ENCODE measurements at places on chromosomes 1 and 21.
A peak's percentile ranks its signal among the peaks of the same experiment; 100 is the strongest.

- no peak for DNase-seq
These were observed 32.9 kb downstream of the STYXL2 start for GRCh38 chr1:167126811-167127210.

DNA sequence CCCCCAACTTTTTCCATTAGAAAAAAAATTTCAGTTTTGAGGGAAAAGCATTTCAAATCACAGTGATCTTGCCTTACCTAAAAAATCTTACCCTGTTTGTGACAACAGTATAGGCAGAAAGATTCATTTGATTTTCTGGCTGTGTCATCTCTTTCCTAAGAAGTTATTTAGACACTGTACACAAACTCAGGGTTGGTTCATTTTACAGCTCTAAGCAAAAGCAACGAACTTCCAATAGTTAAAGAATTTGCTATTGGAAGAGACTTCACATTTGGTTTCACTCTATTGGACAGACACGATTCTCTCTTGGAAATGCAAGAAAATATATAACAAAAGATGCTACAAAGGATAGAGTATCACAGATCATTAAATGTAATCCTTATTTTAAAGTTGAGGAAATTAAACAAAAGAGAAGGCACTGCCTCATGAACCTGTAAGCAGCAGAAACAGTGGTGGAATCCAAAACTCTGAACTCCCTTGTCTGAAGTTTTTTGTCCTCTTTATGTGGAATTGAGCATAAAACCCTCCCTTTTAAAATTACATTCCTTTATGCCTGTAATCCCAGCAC lies 20.8 kb downstream of the EYA3 start:
- DNase-seq: no peak

DNA sequence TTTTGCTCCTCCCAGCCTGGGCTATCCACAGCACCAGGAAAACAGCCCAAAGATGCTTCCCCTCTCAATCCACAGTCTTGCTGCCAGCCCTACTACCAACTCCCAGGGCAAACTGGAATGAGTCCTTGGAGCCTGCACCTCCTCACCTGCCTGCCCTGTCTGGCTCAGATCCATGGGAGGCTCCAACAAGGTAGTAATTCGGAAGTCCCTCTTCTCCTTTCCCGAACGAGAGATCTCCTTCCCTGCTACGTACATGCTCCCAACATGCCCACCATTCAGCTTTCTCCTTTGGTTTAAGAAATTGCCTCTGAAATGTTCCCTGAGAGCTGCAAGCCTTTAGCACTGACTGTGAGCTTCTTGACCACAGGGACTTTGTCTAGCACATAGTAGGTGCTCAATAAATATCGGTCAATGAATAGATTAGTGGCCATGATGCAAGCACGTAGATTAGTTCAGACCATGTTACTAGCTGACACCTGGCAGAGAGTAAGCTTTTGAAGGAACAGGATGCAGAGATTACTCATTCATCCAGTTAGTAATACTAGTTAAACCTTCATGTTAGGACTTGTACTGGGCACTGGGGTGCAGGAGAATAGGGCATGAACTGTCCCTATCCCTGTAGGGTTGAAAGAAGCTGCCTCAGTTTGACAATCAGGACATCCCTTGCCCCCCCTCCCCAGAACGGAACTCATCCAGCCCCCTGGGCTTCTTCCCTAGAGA lies 80.1 kb downstream of the DISP3 start:
- no peak for DNase-seq

DNA sequence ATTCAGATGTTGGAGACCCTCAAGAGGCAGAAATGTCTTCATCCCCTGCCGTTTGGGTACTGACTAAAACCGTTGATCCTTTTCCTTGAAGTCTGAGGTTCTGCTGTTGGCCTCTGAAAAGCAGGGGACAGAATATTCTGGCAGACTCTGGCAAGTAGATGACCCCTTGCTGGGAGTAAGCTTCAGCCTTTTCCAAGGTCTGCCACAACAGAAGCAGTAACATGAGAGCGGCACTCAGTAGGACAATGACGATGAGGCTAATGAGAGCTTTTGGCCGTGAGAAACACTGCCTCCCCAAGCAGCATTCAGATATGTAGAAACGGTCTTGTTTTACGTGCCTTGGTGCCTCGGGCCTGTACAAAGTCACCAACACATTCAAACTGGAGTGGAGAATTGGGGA lies 143.7 kb downstream of the ST6GALNAC5 start:
- DNase-seq: no peak

DNA sequence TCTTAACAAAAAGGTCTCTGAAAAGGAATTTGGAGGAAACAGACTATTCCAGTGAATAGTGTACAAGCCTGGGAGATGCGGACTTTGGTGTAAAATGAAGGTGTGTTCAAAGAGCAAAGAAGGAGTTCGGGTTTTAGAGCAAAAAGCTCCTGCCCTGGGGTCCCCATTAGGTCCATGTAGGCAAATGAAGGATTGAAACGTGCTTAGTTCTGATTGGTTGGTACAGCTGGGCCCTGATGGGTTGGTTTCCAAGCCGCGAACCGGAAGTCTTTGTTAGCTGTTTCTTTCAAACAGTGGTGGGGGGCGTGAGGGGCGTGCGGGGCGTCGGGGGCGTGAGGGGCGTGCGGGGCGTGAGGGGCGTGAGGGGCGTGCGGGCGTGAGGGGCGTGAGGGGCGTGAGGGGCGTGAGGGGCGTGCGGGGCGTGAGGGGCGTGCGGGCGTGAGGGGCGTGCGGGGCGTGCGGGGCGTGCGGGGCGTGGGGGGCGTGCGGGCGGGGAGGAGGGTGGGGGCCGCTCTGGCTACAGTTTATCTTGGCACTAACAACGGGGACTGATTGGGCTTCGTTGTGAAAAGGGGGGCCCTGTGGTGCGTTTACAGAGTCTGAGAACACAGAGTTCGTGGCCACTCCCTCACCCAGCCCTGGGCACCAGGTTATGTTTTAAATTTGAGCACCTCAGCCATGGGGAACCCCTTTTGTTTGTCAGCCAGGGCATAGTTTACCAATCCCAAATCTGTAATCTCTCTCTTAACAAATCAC lies 29.4 kb downstream of the LRRC3 start:
- DNase-seq: no peak

DNA sequence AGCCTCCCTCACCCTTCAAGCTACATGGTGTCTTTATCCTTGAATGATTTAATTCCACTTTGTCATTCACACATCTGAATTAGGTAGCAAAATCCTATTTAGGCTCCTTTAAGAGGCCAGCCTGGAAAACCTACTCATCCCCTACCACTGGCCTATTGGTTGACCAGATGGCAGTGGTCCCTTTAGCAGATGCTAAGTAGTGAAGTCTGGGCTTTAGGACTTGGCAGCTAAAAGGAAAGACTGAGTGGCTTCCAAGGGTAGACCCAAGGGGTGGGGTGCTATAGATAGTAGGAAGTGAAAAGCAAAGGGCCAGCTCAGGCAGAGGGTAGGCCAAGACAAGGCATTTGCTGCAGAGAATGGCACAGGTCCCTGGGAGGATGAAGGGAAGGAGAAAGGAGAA lies 46.6 kb downstream of the KCNJ6 start:
- no peak for DNase-seq

GRCh38 chr1:199815947-199816346 lies 211.6 kb upstream of the NR5A2 start:
- DNase-seq: no peak

DNA sequence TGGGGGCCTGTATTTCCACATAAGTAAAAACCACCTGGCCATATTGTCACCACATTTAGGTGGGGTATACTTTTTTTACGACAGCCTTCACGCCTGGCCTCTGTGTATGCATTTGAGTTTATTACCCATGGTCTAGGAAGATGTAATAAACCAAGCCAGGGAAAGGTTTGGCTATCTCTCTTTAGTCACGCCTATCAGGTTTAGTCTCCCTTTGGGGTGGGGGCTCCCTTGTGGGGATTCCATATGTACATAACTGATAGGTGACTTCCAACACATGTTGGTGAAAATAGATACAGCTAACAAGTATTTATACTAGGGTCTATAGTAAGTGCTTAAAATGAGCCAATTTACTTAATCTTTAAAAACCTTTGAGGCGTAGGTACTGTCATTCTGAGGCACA lies 4.2 kb downstream of the YBX1 start:
- no peak for DNase-seq

GRCh38 chr1:107964336-107965109 lies 457 bp downstream of the VAV3 start:
- DNase-seq: peak; percentile 19

DNA sequence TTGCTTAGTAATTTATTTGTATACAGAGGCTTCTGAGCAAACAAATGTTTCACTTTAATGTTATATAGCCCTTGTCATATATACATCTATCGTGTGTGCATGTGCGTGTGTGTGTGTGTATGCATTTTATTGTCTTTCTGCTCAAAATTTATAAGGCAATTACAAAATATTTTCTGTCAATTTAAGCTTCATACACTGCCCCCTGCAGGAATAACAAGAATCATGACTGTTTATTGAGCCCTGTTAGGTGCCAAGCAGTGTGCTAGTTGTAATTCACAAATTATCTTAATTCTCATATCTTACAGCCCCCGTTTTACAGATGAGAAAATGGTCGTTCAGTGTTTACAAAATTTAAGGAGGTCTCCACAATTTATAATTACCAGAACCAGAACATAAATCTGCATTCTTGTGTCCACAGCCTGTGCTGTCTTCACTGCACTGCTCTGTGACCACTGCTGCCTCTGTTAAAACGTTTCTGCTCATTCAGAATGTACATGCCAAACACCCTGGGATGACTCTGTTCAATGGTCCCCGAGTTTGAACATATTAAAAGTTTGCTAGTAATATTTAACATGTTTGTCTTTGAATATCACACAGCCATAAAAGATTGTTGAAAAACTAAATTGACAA lies 181.3 kb downstream of the ATP6V1G3 start:
- no peak for DNase-seq

GRCh38 chr1:61935516-61935915 lies 193.2 kb downstream of the PATJ start:
- no peak for DNase-seq

DNA sequence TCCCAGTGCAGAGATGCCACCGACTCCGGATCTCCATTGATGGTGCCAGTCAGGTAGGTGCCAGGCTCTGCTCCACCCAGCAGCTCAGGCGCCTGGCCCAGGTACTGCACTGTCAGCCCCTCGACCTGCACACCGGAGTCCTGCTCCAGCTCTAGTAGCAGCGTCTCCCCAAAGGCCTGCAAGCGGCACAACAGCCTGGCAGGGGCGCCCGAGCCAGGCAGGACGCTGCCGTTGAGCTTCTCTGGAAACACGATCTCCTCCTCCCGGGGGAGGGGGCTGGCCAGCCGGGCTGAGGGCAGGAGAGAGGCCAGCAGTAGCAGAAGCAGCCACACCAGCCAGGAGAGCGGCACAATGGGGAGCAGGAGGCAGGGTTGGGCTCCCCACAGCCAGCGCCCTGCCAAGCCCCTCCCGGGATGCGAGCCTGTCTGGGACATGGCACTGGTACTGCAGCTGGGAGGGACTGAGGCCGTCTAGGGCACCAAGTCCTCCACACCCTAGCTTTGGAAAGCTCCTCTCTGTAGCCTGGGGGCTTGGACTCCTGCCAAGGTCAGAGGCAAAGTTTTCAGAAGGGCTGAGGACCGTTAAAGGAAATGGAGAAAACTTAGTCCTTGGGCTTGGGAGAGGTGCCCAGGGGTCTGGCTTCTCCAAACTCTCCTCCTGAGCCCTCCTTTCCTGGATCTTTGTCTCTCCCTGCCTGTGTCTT lies 509 bp downstream of the ADAMTS4 start:
- no peak for DNase-seq

DNA sequence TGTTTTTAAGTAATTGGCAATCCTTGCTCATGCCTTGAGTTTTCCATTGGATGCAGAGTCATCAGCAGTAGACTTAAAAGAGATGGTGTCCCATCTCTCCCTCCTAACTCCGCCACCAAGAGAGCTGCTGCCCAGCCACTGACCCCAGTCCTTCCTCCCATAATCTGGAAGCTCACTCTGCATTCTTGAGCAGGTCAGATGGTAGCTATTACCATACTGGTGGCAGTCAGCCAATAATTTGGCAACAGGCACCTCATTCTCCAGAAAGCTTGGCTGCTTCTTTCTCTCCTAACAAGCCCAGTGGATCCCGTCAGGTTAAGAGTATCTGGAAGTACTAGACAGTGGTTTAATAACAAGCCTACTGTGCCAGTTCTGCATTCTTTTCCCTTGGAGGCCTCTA lies 272.1 kb downstream of the ZNF648 start:
- DNase-seq: no peak

GRCh38 chr1:108893141-108893530 lies 16.4 kb downstream of the GPSM2 start:
- no peak for DNase-seq

GRCh38 chr21:37711836-37712568 lies 204.3 kb downstream of the KCNJ6 start:
- peak; percentile 20 for DNase-seq

GRCh38 chr1:48402599-48402998 lies 69.4 kb downstream of the SPATA6 start:
- no peak for DNase-seq

GRCh38 chr21:44927587-44928461 lies 7.1 kb upstream of the ITGB2 start:
- no peak for DNase-seq

GRCh38 chr1:203112475-203112874 lies 15.1 kb upstream of the ADORA1 start:
- no peak for DNase-seq

DNA sequence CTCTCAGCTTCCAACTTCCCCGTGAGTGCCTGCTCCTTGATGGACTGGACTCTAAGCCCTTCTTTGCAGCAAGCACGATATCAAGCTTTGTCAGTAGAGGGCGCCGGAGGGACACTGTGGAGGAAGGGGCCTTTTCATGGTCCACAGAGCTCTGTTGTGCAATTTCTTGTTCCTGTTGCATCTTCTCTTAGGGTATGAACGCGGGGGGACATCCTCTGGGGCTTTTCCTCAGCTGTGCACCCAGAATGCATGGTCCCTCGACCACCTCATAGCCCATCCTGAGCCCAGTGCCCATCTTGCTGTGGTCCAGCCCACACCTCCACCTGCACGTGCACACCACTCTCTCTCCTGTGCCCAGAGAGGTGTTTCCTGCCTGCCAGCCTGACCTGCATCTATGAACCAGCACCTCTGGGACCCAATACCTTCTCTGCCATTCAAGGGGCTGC lies 556.8 kb downstream of the PTPRU start:
- DNase-seq: peak; percentile 48

DNA sequence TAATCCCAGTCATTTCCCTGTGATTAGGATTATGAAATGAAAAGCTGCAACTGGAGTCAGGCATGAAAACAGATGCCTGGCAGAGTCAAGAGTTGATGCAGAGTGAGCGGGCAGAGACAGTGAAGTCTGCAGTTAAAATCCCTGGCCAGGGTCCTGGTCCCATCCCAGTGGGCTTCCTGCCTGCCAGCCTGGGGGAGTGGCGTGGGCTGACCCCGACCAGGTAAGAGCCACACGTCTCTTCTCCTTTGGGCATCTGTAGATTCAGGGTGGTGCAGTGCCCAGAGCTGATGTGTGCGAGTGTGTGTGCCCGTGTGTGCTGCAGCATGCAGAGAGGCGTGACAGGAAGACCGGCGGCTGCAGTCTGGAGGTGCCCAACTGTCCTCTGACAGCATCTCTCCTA lies 6.2 kb upstream of the KIAA1614 start:
- DNase-seq: no peak

- DNase-seq: no peak
These were observed 584.0 kb downstream of the ADGRL2 start for GRCh38 chr1:82384776-82385175.

- no peak for DNase-seq
These were observed 8.7 kb downstream of the SZRD1 start for GRCh38 chr1:16375521-16376340.

GRCh38 chr1:113325022-113325421 lies 65.3 kb upstream of the MAGI3 start:
- DNase-seq: no peak
